Activated T-helper 1 cell treated with anti-CD3 and anti-CD28 coated beads, Interleukin-12 subunit alpha, Interleukin-12 subunit beta, Interleukin-2, Interleukin-4 antibody, amounts not matched to agents 30 ng/mL and 10 ng/mL and 1 ng/mL, durations not matched to agents 14 hours and 24 hours and 36 hours (primary cell): ENCODE measurements at places on chromosomes 3 and 15. TPM values are rescaled to one million over a fixed set of nuclear protein-coding genes. Genes with fewer than 3 reads are reported as not detected.

- H3K4me1 ChIP-seq = peaks cover 60% of the 10 kb centered on the region
- H3K27me3 ChIP-seq = no peaks in the 10 kb centered on the region
- H3K4me3 ChIP-seq = no peak overlapping the region
- no peak for DNase-seq
- peaks cover 20% of the 10 kb centered on the region for H3K36me3 ChIP-seq
Observed at GRCh38 chr3:106014518-106014917, 145.7 kb upstream of the CBLB start.

- peak overlapping the region; percentile 99 for H3K4me3 ChIP-seq
- peaks cover 86% of the 10 kb centered on the region for H3K4me1 ChIP-seq
- DNase-seq = no peak
- peak overlapping the region; percentile 99 for H3K27ac ChIP-seq
- H3K36me3 ChIP-seq = peaks cover 36% of the 10 kb centered on the region
- H3K27me3 ChIP-seq = peaks cover 2% of the 10 kb centered on the region
Observed at GRCh38 chr3:150603980-150604319, 829 bp downstream of the SELENOT start.

DNA sequence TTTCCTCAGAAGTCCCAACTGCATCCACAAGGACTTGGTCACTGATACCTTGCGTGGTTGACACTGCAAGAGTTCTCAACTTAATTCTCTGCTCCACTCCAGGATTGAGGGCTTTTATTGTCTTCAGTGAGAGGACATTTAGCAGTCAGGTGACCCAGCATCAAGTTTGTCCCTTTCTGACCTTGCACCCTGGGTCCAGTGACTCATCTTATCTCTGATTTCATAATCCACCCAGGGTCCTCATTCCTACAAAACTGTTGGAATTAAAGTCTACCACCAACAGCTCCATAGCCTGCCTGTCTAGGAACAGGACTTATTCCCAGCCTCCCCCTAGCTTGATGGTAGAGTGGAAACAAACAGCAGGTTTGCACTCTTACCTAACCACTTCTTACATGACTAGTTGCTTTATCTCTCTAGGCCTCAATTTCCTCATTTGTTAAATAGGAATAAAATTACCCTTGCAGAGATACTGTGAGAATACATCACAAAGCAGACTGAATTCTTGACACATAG is 151.3 kb upstream of the LPP start:
- H3K4me3 ChIP-seq = no peak overlapping the region
- no peak for DNase-seq
- H3K27ac ChIP-seq = no peak overlapping the region
- peaks cover 13% of the 10 kb centered on the region for H3K36me3 ChIP-seq
- no peaks in the 10 kb centered on the region for H3K27me3 ChIP-seq

GRCh38 chr15:63481105-63481810 is 23.1 kb upstream of the USP3 start:
- H3K27ac ChIP-seq = peak overlapping the region; percentile 97
- H3K27me3 ChIP-seq = no peaks in the 10 kb centered on the region
- DNase-seq = no peak
- peaks cover 72% of the 10 kb centered on the region for H3K4me1 ChIP-seq
- peaks cover 1% of the 10 kb centered on the region for H3K36me3 ChIP-seq

The MNS1 gene
- 0.17 and 0.44 TPM in 2 replicates for total RNA-seq

GRCh38 chr3:155984791-155985417 is 114.5 kb downstream of the GMPS start:
- DNase-seq = no peak
- no peaks in the 10 kb centered on the region for H3K36me3 ChIP-seq
- no peak overlapping the region for H3K27ac ChIP-seq
- no peaks in the 10 kb centered on the region for H3K4me1 ChIP-seq
- peaks cover 4% of the 10 kb centered on the region for H3K27me3 ChIP-seq
- no peak overlapping the region for H3K4me3 ChIP-seq
